ENCODE measurements at places on chromosomes 1 and 21. TPM values are rescaled to one million over a fixed set of nuclear protein-coding genes. Genes with fewer than 3 reads are reported as not detected.

The SOX13 gene
- total RNA-seq, result 0.17 TPM

DNA sequence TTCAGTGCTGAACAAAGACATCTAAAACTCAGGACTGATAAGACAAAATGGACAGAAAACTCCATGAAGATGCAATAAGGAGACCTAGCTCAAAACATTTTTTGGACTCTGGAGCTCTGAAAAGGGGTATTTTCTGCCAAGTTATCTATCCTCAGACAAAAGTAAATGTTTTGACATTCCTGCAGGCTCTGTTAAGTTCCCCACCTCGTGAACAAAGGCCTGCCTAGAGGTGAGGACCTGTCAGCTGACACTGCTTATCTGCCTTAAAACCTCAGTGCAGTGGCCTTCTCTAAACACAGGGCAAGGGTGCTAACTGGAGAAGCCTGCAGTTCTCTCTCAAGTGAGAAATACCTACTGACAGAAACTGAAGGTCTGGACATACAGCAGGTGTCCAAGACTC, 41.1 kb downstream of the COLGALT2 start:
- no peak overlapping the region for H3K27ac ChIP-seq
- peaks cover 9% of the 10 kb centered on the region for H3K27me3 ChIP-seq
- H3K36me3 ChIP-seq, result no peaks in the 10 kb centered on the region
- H3K4me1 ChIP-seq, result peaks cover 3% of the 10 kb centered on the region

DNA sequence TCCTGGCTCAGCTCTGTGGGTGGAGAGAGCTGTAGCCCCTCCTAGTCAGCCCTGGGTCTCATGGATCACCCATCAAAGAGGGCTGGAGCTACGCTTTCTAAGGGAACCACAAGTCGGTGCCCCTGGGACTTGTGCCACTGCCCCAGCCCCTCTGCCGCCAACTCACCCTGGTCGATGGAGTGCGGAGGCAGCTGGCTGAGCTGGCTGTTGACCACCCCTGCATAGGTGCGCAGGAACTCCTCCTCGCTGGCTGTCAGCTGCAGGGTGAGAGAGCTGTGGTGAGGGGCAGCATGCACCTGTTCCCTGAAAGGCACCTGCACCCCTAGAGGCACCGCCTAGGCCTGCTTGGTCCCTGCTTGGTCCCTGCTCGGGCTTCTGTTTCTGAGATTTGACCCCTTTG, 39.0 kb downstream of the CTNNBIP1 start:
- H3K27ac ChIP-seq, result no peak overlapping the region
- no peaks in the 10 kb centered on the region for H3K36me3 ChIP-seq
- H3K4me3 ChIP-seq, result no peak overlapping the region
- peaks cover 2% of the 10 kb centered on the region for H3K27me3 ChIP-seq

The TBX15 gene
- total RNA-seq, result not detected

GRCh38 chr1:37691497-37692077, 729 bp upstream of the CDCA8 start:
- peaks cover 33% of the 10 kb centered on the region for H3K36me3 ChIP-seq
- peak overlapping the region; percentile 99 for H3K4me3 ChIP-seq
- H3K4me1 ChIP-seq, result peaks cover 40% of the 10 kb centered on the region
- peak overlapping the region; percentile 96 for H3K27ac ChIP-seq

- DNase-seq, result no peak
- H3K4me3 ChIP-seq, result no peak overlapping the region
- peaks cover 3% of the 10 kb centered on the region for H3K4me1 ChIP-seq
- no peak overlapping the region for H3K27ac ChIP-seq
Observed at GRCh38 chr1:53495633-53496345, 36.6 kb downstream of the DMRTB1 start.

The FAM72C gene
- total RNA-seq, result 16.9 TPM

The ITLN2 gene
- total RNA-seq, result not detected

- H3K27me3 ChIP-seq, result peaks cover 5% of the 10 kb centered on the region
- H3K36me3 ChIP-seq, result no peaks in the 10 kb centered on the region
- peak; percentile 71 for DNase-seq
- H3K27ac ChIP-seq, result no peak overlapping the region
- H3K4me1 ChIP-seq, result no peaks in the 10 kb centered on the region
Observed at GRCh38 chr21:39373634-39374033, 24.7 kb upstream of the HMGN1 start.

- H3K36me3 ChIP-seq, result no peaks in the 10 kb centered on the region
- peaks cover 5% of the 10 kb centered on the region for H3K4me1 ChIP-seq
- H3K4me3 ChIP-seq, result no peak overlapping the region
- H3K27me3 ChIP-seq, result peaks cover 25% of the 10 kb centered on the region
- DNase-seq, result no peak
Observed at GRCh38 chr1:180136331-180136967, 18.2 kb upstream of the QSOX1 start.

DNA sequence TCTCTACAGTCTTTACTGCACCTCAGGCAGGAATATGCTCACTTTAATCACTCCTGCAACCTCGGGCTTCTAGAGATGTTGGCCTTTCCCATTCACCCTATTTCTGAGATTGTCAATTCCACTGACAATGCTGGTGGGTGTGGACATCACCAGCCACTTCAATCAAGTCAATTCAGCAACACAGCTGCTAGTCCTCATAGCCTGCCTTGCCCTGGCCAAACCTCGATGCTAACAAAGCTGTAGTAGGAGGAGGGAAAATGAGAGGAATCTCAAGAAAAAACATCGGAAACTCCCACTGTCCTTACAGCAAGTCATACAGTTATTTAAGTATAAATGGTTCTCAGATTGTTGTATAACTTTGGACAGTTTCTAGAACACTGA, 155.0 kb downstream of the KCNH1 start:
- H3K4me3 ChIP-seq, result no peak overlapping the region
- DNase-seq, result no peak
- no peak overlapping the region for H3K27ac ChIP-seq
- no peaks in the 10 kb centered on the region for H3K36me3 ChIP-seq
- H3K4me1 ChIP-seq, result no peaks in the 10 kb centered on the region

GRCh38 chr1:23376890-23377811, 7.5 kb upstream of the ZNF436 start:
- no peak for DNase-seq

DNA sequence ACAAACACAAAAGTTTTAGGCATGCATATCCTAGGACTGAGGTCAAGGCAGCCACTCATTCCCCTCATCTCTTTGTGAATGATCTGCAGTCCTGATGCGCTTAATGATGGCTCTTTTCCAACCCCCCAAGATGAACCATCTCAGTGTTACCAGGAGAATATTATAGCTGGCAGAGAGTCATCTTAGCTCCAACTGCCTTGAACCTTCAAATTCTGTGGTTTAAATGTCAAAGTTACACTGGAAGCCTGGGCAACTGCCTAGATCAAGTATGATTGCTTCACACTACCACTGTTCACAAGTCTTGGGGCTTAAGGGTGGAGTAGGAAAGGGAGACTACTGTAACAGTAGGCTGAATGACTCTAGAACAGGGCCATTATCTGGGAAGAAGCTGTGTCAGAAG, 8.0 kb upstream of the MYBPHL start:
- H3K4me1 ChIP-seq, result no peaks in the 10 kb centered on the region
- peaks cover 10% of the 10 kb centered on the region for H3K27me3 ChIP-seq
- no peaks in the 10 kb centered on the region for H3K36me3 ChIP-seq
- DNase-seq, result no peak
- no peak overlapping the region for H3K27ac ChIP-seq

DNA sequence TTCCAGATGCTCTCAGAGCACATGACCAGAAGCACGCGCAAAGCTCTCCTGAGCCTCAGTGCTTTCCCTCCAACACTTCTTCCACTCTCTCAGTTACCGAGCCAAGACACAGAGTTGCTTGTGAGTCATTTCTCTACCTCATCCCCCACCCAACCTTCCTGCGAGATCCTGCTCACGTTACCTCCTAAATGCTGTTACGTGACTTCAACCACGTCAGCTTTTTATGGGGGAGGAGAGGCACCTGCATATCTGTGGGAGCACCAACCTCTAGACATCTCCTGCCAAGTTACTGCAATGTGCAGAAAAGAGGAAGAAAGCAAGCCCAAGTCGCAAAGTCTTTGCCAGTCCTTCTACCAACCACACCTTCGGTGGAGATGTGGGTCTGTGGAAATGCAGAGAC, 27.2 kb upstream of the ERG start:
- peak overlapping the region; percentile 30 for H3K27ac ChIP-seq
- H3K4me1 ChIP-seq, result peaks cover 8% of the 10 kb centered on the region
- H3K27me3 ChIP-seq, result peaks cover 17% of the 10 kb centered on the region
- no peak for DNase-seq
- no peaks in the 10 kb centered on the region for H3K36me3 ChIP-seq
- no peak overlapping the region for H3K4me3 ChIP-seq

GRCh38 chr1:30851286-30851685, 57.3 kb downstream of the SDC3 start:
- H3K4me1 ChIP-seq, result peaks cover 2% of the 10 kb centered on the region
- DNase-seq, result no peak
- no peak overlapping the region for H3K4me3 ChIP-seq
- peaks cover 30% of the 10 kb centered on the region for H3K27me3 ChIP-seq
- no peaks in the 10 kb centered on the region for H3K36me3 ChIP-seq

DNA sequence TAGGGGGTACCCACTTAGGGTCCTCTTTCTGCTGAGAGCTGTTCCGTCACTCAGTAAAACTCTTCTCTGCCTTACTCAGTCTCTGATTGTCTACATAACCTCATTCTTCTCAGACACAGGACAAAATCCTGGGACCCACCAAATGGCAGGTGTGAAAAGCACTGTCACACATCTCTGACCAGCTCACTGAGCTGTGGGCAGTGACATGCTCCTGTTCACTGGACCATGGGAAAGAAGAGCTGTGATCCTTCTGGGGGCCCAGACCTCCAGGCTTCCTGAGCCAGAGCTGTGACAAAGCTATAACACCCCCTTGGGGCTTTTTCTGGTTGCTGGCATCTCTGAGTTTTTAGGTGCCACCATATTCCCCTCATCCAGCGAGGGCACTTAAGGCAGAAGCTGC, 115.7 kb downstream of the NTPCR start:
- H3K36me3 ChIP-seq, result peaks cover 22% of the 10 kb centered on the region
- no peaks in the 10 kb centered on the region for H3K4me1 ChIP-seq
- DNase-seq, result no peak

The MAEL gene
- not detected for total RNA-seq

DNA sequence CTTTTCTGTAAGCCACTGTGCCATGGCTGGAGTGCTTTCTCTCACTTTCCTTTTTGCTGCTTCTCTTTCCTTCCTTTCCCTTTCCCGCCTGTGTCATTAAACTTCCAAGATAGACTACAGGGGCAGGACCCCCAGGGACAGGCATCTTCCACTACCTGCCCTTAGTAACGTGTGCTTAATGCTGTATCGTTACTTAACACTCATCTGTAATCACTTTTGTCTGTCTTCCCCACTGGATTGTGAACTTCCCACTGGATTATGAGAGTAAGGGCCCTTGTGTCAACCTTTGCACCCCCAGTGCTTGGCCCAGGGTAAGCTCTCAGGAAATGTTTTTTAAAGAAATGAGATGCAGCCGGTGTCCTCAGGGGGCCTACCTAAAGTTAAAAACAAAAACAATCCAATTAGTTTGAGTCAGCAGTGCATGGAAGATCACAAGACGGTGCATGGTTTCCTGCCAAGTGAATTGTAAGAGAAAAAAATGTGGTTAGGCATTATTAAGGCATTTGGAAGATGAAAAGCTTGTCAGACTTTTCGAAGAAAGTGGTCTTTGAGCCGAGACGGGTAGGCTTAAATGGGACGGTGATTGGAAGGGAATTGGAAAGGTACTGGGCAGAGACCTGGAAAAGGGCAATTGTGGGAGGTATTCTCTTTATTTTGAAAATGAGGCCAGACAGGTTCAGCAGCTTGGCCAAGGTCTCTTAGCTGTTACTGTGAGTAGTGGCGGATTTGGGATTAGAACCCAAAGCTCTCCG, 958 bp downstream of the LYPLAL1 start:
- peak overlapping the region; percentile 99 for H3K4me3 ChIP-seq
- DNase-seq, result peak; percentile 71
- H3K36me3 ChIP-seq, result peaks cover 16% of the 10 kb centered on the region
- no peaks in the 10 kb centered on the region for H3K27me3 ChIP-seq

- peaks cover 5% of the 10 kb centered on the region for H3K4me1 ChIP-seq
- no peak overlapping the region for H3K4me3 ChIP-seq
- H3K27ac ChIP-seq, result no peak overlapping the region
- H3K27me3 ChIP-seq, result peaks cover 33% of the 10 kb centered on the region
- H3K36me3 ChIP-seq, result no peaks in the 10 kb centered on the region
Observed at GRCh38 chr1:15220825-15221431, 26.1 kb upstream of the FHAD1 start.

GRCh38 chr1:107051266-107051665, 5.2 kb upstream of the PRMT6 start:
- no peak overlapping the region for H3K27ac ChIP-seq
- no peaks in the 10 kb centered on the region for H3K36me3 ChIP-seq
- H3K4me1 ChIP-seq, result peaks cover under 1% of the 10 kb centered on the region
- DNase-seq, result no peak
- peaks cover 10% of the 10 kb centered on the region for H3K27me3 ChIP-seq
- H3K4me3 ChIP-seq, result no peak overlapping the region

GRCh38 chr1:50620680-50621329, 197.6 kb upstream of the DMRTA2 start:
- no peak overlapping the region for H3K4me3 ChIP-seq
- peaks cover 1% of the 10 kb centered on the region for H3K36me3 ChIP-seq
- no peaks in the 10 kb centered on the region for H3K4me1 ChIP-seq
- no peaks in the 10 kb centered on the region for H3K27me3 ChIP-seq
- no peak overlapping the region for H3K27ac ChIP-seq

- peaks cover 36% of the 10 kb centered on the region for H3K36me3 ChIP-seq
- no peak overlapping the region for H3K4me3 ChIP-seq
- H3K4me1 ChIP-seq, result peaks cover 6% of the 10 kb centered on the region
- H3K27ac ChIP-seq, result no peak overlapping the region
- DNase-seq, result peak; percentile 93
- H3K27me3 ChIP-seq, result no peaks in the 10 kb centered on the region
Observed at GRCh38 chr1:37682334-37682987, 9.9 kb upstream of the CDCA8 start.

DNA sequence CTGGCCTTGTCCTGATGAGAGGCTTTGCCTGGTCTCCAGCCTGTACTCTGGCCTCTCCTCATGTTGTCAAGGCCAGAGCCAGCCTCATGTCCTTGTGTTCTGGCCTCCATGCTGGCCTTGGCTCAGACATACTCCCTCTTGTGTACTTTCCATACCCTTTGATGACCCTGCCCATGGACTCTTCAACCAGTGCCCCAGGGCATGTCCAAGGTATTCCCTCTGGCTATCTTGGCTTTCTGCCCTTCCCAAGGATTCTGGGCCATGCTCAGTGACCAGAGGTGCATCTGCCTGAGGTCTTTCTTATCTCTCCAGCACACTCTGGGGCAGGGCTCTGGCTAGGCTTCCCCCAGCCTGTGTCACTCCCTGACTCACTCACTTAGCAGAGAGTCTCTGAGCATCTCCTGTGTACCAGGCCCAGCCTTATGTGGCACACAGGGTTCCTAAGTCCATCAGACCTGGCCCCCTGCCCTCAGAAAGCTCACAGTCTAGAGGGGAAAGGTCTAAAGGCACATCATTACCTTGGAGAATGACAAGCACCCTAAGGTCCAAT, 141.4 kb upstream of the GRIK3 start:
- no peak for DNase-seq
- H3K4me3 ChIP-seq, result no peak overlapping the region
- no peaks in the 10 kb centered on the region for H3K36me3 ChIP-seq
- peaks cover 6% of the 10 kb centered on the region for H3K27me3 ChIP-seq
- no peak overlapping the region for H3K27ac ChIP-seq
- H3K4me1 ChIP-seq, result no peaks in the 10 kb centered on the region

The HES3 gene
- total RNA-seq, result not detected

- DNase-seq, result no peak
- no peaks in the 10 kb centered on the region for H3K4me1 ChIP-seq
- H3K27ac ChIP-seq, result no peak overlapping the region
- no peak overlapping the region for H3K4me3 ChIP-seq
- peaks cover 21% of the 10 kb centered on the region for H3K27me3 ChIP-seq
- H3K36me3 ChIP-seq, result no peaks in the 10 kb centered on the region
Observed at GRCh38 chr1:208269338-208269666, 25.1 kb upstream of the PLXNA2 start.
